ENCODE measurements at places on chromosomes 6 and 20. TPM values are rescaled to one million over a fixed set of nuclear protein-coding genes. Genes with fewer than 3 reads are reported as not detected.

Gene F13A1
- total RNA-seq = 106 TPM

Gene OR2H2
- not detected for total RNA-seq

Gene SLC26A8
- total RNA-seq = 0.20 TPM

Gene AFG1L
- total RNA-seq = 5.8 TPM

Gene CCN5
- 0.20 TPM for total RNA-seq

DNA sequence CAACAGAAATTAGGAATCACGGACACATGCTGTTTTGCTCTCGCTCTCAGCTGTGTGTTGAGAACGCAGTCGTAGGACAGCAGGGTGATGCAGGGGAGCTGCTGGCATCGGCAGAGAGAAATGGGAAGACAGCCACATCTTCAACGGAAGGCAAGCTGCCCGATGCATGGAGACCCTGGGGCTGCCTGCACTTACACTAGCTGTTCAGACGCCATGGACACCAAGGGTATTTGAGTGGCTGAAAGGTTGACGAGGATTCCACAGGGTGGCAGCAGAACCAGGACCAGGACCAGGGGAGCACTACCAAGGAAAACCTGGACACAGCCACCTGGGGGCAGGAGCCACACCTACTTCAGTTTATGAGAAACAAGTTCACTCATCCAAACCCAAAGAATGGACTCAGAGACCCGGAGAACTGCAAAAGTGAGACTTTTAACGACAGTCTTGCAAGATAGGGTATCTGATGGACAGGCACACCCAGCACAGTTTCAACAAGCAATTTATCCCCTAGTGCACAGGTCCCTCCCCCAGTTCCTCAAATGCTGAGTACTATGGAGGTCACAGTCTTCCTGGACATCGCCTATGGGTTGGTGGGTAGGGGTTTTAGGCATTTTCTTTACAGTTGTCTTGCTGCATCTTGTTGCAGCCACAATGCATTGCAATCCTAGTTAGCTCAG lies 56.3 kb upstream of the ENTPD6 start:
- DNase-seq = no peak

DNA sequence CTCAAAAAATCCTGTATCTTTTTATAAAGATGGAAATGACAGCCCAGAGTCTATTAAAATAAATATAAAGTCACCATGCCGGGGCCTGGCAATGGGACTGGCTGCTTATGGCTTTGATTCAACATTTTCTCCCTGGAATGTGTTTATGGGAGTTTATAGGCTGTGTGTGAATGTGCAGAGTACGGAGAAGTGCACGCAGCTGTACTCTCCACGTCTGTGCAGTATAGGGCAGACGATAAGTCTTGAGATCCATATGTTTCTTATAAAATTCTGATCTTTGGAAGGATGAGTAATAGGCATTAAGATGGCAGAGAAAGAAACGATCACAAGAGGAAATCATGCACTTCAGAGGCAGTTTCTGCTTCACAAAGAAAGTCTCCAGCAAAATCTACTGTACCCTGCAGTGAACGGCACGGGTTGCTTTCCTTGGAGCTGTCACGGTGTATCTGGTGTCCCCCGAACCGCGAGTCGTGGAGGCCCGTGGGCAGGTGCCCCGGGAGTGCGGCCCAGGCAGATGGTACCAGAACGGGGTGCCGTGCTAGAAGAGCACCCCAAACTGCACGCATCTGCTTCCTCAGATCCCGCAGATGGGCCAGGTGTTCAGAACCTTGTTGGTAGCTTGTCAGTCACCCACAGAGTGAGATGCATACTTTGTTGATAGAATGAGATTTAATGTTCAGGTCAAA lies 382.5 kb downstream of the TAF4 start:
- no peak for DNase-seq

DNA sequence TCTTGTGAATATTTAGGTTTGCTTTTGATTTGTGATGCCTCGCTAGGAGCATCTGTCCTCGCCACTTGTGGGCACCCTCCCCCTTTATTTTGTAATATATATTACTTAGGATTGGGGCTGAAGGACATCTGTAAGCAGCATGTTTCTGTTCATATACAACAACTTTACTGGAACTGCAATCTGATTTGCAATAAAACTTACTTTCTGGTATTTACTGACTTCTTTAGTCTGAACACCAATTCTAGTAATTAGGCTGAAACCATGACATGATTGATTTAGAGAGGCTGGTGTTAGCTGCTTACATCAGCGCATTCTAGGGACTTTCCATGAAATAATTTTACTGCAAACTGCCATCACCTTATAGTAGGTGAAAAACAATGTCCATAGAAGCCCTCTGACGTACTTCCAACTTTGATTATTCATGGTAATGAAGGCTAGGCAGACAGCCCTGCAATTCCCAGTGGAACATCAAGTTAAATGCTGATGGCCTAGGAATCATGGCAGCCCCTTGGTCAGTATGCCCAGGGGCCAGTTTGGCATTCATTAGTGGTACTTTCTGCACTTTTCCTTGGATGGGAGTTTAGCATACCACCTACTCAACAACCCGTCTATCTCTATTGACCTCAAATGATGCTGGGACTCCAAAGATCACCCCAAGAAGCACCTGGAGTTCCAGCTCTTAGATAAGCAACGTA lies 132.9 kb upstream of the MCHR2 start:
- peak; percentile 16 for DNase-seq

GRCh38 chr20:63572788-63573646 lies 1.0 kb downstream of the HELZ2 start:
- no peak for DNase-seq

DNA sequence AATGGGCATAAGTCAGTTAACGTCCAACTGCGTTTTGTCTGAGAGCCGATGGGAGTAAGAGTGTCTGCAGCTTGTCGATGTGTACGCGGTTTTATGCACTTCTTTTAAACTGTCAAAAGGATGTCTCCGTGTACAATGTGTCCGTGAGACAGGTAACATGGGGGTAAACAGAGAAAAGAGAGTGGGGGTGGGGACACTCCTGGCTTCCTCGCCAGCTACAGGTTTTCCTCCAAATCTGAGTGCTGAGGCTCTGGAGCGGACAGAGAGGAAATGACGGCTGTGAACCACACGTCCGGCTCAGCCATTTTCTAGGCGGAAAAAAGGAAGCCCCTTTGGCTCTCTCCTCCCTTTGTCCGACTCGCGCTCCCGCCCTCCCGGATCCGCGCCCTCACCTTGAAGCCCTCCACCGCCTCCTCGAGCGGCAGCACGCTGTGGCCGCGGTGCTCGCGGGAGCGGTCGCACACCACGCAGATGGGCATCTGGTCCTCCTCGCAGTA lies 916 bp downstream of the TRIM27 start:
- DNase-seq = no peak

DNA sequence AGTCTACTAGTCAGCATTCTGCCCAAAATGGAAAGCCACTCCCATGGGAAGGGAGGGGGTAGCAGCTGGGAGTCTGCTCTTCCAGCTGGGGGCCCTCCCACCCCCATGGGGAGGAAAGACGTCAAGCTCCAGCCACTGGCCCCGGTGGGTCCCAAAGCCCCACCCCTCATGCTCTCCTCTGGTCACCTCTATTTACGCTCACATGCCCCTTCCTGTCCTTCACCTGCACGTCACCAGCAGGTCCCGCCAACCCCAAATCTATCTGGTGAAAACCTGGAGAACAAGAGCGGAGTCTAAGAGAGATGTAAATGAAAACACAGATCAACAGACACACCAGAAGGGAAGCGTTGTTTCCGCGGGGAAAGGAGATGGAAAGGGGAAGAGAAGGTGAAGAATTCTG lies 30.0 kb upstream of the ZBP1 start:
- DNase-seq = no peak

- DNase-seq = no peak
Measured at GRCh38 chr6:3326184-3326971, 67.6 kb downstream of the PSMG4 start.

DNA sequence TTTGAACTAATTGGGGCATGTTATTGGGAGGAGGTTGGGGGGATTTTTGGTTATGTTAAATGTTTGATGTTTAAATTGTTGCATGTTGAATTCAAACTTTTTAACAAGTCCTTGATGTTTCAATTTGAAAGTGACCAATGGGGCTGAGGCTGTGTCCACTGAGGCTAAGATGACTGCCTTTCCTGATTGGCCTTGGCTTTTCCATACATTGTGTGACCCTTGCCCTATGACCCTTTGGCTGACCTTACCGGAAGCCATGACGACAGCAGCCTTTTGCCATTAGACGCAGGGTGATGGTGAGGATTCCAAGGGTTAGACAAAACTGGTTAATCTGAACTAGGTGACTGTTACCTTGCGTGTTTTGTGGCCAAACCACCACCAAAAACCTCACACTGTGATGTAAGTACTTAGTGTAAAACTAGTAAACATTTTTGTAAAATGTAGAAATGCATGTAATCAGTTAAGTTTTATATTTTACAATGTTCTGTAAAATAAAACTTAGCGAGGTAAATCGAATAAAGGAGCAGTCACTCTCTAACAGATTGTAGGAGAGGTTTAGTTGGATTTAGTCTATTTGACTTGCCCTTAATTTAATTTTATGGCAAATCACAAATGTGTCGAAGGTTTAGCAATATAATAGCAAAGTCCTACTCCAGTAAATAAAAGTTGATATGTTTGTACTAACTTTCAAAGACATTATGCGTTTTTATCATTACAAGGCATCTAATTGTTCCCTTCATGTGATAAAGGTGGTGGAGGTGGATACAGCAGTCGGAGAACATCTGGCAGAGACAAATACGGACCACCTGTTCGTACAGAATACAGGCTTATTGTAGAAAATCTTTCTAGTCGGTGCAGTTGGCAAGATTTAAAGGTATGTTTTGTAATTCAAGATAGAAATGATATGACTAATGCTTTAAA lies 1.6 kb downstream of the SRSF6 start:
- DNase-seq = peak; percentile 6

- no peak for DNase-seq
Measured at GRCh38 chr6:71463061-71463460, 174.4 kb downstream of the OGFRL1 start.

DNA sequence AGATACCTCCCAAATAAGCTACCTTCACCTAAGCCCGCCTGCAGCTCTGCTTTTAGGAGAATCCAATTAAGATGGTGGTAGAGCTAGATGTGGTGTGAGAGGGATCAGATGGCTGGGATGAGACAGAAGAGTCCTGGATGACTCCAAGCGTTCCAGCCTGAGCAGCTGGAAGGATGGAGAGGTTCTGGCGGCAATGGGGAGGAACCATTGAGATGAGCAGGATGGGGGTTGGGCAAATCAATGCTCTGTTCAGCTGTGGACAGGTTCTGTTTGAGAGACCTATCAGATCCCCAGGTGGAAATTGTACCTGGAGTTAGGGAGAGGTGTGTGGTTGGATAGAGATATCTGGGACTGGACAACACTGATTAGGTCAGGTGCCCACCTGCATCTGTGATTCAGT lies 23.0 kb downstream of the PHACTR3 start:
- DNase-seq = no peak

- no peak for DNase-seq
Measured at GRCh38 chr6:85431271-85431670, 18.6 kb upstream of the NT5E start.

- no peak for DNase-seq
Measured at GRCh38 chr6:44959651-44960050, 368.5 kb upstream of the RUNX2 start.
